ENCODE measurements at places on chromosomes 11 and 22. TPM values are rescaled to one million over a fixed set of nuclear protein-coding genes. Genes with fewer than 3 reads are reported as not detected.

DNA sequence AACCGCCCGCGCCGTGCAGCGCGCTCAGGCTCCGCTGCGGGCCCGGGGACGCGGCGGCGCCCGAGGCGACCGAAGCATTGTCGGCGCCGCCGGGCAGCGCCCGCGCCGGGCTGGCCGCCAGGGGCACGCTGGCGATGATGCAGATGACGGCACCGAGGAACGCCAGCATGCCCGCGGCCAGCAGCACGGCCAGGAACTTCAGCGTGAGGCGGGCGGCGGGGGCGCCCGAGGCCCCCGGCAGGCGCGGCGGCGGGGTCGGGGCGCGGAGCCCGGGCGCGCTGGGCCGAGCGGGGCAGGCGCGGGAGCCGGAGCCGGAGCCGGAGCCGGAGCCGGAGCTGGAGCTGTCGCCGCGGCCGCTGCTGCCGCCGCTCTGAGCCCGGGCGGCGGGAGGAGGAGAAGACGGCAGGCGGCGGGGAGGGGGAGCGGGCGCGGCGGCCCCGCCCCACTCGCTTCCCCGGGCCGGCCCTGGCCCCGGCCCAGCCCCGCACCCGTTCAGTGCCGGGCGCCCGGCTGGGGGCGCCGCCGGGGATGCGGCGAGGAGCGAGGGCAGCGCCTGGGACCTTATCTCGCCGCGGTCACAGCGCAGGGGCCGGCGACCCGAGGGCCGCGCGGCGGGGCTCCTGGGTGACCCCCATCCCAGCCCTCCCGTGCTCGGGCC is at the start of gene NPTXR:
TSS of gene NPTXR (minus strand) at position 372 of the 658 bp plus-strand sequence.
- no peak for DNase-seq

- peak; percentile 72 for DNase-seq
Observed at GRCh38 chr22:22593964-22594656, 35.0 kb upstream of the PRAME start.

GRCh38 chr11:45176996-45177395 is 30.6 kb downstream of the PRDM11 start:
- no peak for DNase-seq

- DNase-seq = no peak
Observed at GRCh38 chr11:75869661-75870455, 54.8 kb downstream of the UVRAG start.

- no peak for DNase-seq
Observed at GRCh38 chr11:2961080-2961479, 31.0 kb downstream of the NAP1L4 start.

DNA sequence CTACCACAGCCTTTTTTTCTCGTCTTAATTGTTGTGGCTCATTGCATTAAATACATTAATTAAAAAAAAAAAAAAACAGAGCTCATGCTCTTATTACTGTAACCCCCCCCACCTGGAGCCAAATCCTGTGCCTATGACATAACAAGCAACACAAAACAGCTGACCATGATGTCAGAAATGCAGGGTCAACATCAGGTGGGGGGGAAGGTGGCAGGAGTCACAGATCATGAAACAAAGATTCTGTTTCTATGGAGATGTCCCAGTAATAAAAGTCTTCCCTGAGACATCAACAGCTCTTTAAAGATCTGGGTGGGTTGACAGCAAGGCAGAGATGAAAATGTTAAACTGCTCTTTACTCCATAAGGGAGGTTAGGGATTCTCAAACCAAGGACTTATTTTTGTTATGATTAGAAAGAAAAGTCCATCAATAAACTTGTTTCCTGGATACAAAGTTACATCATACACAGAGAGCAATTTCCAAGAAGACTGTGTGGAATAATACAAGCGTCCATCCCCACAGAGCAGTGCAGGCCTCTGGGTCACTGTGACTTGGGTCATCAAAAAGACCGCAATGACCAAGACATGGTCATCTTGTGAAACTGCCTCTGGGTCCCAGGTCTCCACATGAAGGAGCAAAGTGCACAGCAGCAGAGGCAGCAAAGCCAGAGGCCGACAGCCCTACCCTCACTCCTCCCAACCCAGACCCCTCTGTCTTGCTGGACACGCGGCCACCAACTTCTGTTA is 42.7 kb upstream of the CYP2D6 start:
- no peak for DNase-seq

- no peak for DNase-seq
Observed at GRCh38 chr22:43447380-43447779, 35.6 kb downstream of the MPPED1 start.

- no peak for DNase-seq
Observed at GRCh38 chr11:115607621-115608221, 103.5 kb upstream of the CADM1 start.

GRCh38 chr11:69889400-69890318 is 70.4 kb upstream of the FGF3 start:
- no peak for DNase-seq

DNA sequence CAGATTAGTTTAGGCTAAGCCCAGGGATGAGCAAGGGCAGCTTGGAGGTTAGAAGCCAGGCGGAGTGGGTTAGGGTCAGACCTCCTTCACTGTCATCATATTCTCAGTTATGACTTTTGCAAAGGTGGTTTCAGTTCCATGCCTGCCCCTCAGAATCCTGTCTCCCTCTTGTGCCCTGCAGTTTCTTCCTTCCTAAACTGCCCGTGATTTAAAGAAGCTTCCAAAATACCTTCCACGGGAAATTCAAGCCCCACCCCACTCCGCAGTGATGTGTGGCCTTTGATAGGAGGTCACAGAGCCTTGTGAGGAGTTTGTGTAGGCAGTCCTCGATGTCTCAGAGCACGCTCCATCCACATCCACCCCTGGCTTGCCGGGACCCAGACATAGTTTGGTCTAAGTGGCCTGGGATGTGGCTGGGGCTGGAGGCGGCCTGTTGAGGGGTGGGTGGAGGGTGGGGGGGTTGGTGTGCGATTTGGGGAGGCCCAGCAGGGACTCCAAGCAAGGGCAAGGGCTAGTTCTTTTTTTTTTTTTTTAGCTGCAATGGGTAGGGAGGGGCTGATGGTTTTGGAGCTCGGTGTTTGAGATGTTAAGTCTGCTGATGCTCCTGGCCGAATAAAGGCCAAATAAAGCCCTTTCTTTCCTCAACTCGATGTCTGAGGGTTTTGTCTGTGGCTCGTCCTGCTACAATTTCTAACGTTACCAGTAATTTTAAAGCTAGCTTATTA is 1.6 kb upstream of the IFITM1 start:
- DNase-seq = no peak

DNA sequence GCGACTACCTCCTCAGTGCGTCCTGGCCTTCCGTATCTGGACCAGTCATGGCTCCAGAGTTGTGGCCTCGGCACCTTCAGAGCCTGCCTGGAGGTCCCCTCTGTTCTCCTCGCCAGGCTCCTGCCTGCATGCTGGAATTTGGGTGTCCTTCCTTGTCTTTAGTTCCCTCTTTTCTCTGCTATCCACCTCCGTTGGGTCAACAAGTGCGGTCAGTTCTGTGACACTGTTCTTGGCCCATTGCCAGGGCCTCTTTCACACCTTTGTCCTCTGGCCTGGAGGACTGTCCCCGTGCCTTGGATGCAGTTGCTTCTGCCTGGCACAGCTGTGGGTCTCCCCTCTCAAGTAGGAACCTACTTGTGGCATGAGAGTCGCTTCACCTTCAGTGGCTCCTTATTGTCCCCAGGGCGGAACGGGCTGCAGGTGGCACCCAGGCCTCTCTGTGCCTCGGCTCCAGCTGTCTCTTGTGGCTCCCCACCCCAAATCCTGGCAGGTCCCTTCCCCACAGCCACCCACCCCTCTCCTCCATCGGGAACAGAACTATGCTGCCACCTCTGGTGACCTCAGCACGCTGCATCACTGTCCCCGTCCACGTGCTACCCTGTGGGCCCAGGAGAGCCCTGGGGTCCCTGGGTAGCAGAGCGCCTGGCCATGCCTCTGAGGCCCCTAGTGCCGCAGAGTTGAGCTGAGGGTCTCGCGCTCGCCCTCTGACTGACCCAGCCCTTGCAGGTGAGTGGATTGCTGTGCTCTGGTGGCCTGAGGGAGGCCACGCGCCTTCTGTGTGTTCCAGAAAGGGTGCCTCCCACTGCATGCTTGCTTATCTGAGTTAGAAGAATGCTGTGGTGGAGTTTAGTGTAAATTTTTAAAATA is 4.7 kb downstream of the DGCR8 start:
- DNase-seq = no peak

GRCh38 chr22:20396639-20397038 is 2.7 kb downstream of the ZNF74 start:
- no peak for DNase-seq

- peak; percentile 54 for DNase-seq
Observed at GRCh38 chr11:10450462-10451425, 4.3 kb upstream of the AMPD3 start.

GRCh38 chr22:22210375-22210774 is 34.2 kb upstream of the VPREB1 start:
- peak; percentile 88 for DNase-seq

DNA sequence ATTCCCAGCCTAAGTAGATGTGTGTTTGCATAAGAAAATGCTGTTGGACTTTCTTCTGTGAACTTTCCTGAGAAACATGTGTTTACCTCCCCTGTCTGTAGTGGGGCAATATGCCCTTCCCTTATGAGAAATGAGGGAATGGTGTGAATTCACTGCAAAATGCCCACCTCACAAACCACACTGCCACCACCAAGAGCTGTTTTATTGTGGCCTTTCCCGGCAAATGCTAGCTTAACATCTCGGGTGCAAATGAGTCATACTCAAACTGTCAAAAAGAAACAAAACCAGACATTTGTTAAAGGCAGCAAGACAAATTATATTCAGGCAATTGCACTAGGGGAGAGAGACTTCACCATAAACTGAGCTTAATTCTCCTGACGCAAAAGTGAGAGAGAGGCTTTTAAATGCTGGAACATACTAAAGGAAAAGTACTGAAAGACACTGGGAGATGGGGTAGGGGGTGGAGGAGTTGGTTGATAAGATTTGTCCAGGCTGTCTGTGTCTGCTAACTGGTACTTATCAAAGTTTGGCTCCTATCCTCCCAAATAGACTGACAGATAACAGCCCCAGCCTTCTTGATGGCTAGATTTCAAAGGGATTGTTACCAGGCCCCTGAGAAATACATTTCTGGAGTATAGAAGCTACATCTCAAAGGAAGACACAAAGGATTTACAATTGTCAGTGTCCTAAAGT is 70.9 kb upstream of the OR5AK2 start:
- DNase-seq = no peak

DNA sequence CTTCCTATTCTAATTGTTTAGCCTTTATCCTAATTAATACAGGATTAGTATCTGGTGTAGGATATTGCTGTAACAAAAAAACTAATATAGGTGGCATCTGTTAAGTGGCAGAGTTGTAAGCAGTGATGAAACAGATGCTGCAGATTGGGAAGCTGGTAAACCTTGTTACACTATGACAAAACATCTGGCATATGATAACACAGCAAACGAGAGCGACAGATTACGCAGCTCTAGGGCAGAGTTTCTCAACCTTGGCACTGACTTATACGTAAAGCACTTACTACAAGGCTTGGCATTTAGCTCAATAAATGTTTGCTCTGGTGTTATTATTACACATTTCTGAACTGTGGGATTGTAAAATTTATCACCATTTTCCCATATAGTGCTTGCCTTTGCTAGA is 137.0 kb downstream of the ATG16L2 start:
- DNase-seq = no peak

DNA sequence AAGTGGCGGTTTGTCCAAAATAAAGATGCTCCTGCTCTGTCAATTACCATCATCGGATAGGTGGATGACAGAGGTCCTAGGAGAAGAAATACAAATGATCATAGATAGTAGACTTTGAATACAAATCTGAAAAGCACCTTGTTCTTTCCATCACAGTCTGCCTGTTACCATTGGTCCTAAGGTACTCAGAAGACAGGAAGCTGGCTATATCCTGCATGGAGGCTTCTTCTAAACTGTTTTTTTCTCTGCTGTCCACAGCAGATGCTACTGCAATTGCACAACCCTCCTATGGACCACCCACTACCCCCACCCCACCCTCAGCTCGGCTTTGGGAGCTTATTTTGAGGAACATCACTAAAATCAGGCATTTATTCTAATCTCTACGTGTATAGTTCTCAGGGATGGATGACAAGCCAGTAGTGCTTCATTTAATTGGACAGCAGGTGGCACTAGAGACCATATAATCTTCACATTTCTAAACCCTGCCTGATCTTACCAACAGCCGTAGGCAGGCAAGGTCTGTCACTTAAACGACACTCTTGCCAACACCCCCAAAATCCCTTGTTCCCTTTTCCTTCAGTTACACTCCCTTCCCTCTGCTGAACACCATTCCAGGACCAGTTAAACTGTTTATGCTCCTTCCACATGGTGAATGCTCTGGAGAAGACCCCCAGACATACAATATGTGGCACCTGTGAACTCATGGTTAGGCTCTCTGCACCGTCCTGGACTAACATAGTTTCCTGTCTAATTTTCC is 6.6 kb upstream of the PTS start:
- DNase-seq = peak; percentile 53

GRCh38 chr22:30606455-30607299 is at the start of gene TCN2:
Gene TCN2, plus strand, starts transcription at chr22:30607174. Its CDS starts 158 bp downstream, at chr22:30607332.
- peak; percentile 70 for DNase-seq

GRCh38 chr11:61509043-61510029 is 787 bp downstream of the LRRC10B start:
- peak; percentile 77 for DNase-seq

- no peak for DNase-seq
Observed at GRCh38 chr11:102510439-102511135, 20.0 kb downstream of the MMP7 start.

DNA sequence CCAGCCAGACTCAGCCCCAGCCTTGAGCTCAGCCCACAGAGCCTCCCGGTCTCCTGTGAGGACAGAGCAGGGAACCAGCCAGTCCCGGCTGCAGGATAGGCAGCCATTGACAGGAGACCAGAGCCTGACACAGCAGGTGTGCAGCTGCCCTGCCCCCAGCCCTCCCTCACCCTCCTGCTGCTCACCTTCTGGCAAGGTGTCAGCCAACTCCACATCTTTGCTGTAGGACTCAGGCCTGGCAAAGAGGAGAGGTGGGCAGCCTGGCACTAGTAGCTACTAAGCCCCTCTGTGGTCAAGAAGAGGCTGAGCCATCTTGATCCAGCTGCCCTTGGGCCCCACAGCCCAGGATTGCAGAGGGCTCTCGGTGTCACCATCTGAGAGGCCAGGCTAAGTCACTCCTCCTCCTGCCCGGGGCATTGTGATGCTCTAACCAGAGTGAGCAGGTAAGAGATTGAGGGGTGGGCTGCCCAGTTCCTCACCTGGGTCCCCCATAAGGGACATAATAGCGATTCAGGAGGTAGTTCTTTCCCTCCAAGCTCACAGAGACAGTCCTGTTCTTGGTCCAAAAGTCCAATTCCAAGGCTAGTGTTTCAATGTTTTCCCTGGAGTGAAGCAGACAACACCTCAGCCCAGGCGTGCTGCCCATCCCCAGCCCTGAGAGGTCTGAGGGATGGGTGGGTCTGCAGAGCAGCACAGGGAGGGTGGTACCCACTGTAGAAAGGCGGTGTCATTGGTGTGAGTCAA is 18.6 kb downstream of the TREH start:
- no peak for DNase-seq

ACO2 gene
- total RNA-seq = 93.3 TPM

P2RY2 gene
- total RNA-seq = not detected

CDC45 gene
- total RNA-seq = 94.8 TPM

ADORA2A gene
- total RNA-seq = 19.7 TPM

CARNS1 gene
- total RNA-seq = 1.3 TPM

CASP5 gene
- not detected for total RNA-seq
